Keratinocyte (primary cell): ENCODE measurements at places on chromosomes 6 and 20. TPM values are rescaled to one million over a fixed set of nuclear protein-coding genes. Genes with fewer than 3 reads are reported as not detected.

GRCh38 chr6:157649311-157650260 is 173.5 kb upstream of the SNX9 start:
- DNase-seq, result no peak

DNA sequence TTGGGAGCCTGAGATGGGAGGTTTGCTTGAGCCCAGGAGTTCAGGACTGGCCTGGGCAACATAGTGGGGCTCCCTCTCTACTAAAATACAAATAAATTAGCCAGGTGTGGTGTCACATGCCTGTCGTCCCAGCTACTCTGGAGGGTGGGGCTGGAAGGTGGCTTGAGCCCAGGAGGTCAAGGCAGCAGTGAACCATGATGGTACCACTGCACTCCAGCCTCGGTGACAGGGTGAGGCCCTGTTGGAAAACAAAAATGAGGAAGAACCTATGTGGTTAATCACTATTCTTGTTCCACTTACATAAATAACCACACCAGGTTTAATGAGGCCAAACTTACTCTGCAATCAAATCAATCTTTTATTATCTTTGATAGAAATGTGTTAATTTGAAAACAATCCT is 5.4 kb downstream of the PPDPF start:
- no peak for DNase-seq

DNA sequence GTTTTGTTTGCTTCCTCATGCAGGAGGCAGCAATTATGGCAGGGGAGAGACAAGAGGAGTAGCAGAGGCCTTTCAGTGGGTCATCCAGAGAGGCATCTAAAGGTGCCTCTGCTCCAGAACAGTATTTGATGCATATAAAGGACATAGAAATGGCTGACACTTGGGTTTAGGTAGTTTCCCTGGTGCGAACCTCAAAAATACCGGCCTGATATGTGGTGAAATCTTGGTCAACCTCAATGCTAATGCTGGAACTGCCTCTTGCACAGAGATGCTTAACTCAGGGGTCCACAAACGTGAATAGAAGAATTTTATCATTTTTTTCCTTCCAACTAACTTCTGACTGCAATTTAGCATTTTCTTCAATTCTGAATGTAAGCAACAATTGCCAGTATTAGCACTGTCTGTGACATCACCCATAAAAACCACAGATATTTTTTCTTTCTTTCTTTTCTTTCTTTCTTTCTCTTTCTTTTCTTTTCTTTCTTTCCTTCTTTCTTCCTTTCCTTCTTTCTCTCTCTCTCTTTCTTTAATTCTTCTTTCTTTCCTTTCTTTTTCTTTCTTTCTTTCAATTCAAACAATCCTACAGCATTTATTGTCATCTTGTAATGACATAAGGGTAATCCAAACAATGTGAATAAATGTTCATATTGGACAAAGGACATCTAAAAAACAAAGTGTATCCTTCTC is 180.0 kb upstream of the UST start:
- no peak for DNase-seq

GRCh38 chr6:109348226-109348625 is 34.0 kb downstream of the CD164 start:
- DNase-seq, result no peak

DNA sequence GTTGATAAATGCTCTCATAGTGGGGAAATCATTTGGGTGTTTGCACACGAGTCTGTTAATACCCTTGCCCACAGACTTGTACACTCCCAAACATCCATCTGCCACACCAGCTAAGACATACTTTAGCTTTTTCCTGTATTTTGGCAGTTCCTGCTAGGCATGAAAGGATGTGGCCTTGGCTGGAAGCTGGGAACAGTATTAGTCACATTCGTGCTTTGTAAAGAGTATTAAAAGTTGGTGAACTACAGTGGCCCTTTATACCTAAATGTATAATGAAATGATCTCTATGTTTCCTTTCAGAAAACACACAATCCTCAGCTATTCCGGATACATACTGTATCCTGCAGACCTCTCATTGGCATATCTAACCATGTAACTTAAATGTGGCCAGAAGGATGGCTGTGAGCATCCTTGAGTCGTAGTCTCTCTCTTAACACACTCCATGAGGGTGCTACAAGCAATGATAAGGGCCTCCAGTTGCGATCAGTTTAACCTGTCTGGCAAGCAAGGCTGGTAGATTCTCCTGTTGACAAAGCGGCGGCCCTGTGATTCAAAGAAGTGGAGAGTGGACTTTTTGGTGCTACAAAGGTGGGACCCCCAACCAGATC is 1.5 kb downstream of the LEMD2 start:
- DNase-seq, result no peak

MEP1A gene
- 0.05 to 0.07 TPM (median 0.06 TPM) in 3 replicates for polyA plus RNA-seq

DEF6 gene
- polyA plus RNA-seq, result 12.4 to 17.4 TPM (median 17.3 TPM) in 3 replicates

HLA-G gene
- 0.84 to 1.9 TPM (median 0.89 TPM) in 3 replicates for polyA plus RNA-seq

GRCh38 chr20:25281541-25281991 is 33.7 kb downstream of the PYGB start:
- no peak for DNase-seq

GRCh38 chr6:5726976-5727718 is 279.6 kb downstream of the NRN1 start:
- no peak for DNase-seq
